8988T (cell line): ENCODE measurements at places on chromosomes 1 and 21.

DNA sequence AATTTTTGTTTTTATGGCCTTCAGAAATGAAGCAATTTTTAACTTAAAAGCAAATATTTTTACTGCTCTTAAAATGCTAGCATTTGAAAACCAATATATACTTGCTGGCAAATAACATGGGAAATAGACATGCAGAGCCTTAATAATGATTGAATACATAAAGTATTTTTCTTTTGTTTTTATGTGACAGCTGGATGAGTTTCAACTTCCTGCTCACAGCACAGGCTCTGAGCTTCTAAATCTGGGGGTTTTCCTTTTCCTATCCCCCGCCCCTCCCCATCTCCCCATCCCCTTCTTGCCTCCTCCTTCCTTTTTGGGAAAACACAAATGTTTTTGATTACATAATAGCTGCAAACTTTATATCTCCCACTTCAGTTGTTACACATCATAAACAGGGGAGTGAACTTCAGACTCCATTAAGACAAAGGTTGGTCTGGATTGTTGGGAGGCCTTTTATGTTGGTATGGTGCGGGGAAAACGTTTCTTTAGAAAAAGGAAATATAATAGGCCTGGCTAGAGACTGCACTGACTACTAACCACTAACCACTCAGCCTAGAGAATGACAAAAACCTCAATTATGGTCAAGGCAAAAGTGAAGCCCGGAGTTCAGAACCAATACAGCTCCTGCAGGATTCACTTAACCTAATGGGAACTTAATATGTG is 116.1 kb upstream of the GORAB start:
- DNase-seq, result no peak

DNA sequence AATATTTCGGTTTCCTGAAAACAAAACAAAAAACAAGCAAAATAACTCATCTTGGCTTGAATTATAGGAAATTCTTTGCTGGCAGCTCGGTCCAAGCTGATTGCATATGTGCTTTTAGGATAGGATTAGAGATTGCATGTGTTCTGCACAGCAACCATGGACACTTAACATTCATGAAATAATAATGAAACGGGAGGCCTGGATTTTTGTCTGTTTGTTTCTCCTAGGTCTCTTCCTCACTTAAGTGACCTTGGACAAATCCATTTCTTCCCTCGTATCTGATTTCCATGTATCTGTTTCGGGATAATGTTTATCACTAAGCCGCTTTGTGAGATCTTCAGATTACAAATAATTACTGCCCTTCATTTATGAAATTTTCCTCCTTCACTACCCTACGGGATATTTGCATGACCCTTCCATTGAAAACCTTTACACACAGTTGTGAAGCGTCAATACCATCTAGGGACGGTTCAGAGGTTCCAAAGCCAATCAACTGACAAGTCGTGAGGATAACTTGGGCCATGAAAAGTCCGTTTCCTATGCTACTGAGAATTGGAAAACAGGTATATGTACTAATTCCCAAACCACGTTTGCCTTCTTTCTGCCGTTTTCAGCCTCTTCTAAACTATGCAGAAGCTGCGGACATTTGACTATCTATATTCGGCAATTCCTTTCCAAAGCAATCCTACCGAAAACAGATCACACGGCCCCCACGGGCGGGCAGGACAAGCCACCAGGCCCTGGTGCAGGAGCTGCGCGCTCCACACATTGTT is 1.3 kb upstream of the H3-3A start:
- no peak for DNase-seq

GRCh38 chr1:58883037-58883887 is 99.4 kb upstream of the JUN start:
- no peak for DNase-seq

- peak; percentile 31 for DNase-seq
Measured at GRCh38 chr1:23103001-23103889, 65.4 kb downstream of the LUZP1 start.

DNA sequence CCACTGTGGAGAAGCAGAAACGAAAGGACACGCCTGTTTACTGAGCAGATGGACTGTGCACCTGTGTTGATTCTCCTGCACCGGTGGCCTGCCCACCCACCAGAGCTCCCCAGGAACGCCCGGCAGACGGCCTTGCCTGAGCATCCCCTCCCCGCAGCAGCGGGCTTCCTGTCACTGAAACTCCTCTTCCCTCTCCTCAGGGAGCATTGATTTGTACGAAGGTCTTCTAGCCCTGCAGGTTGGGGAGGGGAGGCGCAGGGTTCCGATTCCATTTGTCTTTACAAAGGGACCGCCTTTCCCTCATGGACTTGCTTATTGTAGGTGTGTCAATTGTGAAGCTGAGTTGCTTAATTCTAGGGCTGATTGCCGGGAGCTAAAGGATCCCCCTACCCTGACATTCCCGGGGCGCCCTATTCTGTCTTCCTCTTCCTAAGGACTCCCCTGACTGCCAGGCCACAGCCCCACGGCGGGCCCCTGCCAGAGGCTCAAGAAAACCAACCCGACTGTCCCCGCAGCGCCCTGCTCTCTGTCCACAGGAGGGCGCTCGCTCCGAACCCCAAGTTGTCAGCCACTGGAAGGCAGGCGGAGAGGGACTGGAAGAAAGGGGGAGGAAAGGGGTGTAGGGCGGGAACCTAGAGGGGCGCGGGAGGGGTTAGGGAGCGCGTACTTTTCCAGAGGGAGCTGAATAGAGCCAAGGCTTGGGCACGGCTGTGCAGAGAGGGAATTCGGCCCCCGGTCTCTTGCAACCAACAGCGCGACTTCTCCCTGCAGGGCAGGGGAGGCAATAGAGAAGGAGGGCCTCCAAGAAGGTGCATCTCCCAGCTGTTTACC is 2.8 kb downstream of the S100A6 start:
- peak; percentile 87 for DNase-seq

GRCh38 chr1:203539831-203540546 is 46.0 kb downstream of the OPTC start:
- no peak for DNase-seq

- DNase-seq, result no peak
Measured at GRCh38 chr1:196098000-196098399, 510.2 kb downstream of the KCNT2 start.

DNA sequence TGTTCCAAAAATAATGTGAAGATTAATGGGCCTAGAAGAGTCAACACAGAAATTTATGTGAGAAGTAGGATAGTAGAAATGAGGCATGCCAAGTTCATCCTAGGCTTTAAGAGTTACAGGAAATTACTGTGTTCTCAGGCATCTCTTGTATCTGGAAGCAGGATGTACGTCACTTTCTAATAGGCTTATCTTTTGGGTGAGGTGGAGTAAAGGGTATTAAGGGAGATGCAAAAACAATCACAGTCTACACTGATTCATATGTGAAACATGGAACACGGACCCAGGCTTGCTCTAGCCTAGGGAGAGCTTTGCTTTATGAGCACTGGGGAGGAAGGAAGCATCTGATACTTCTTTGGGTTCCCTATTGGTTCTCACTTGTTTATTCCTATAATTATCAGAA is 84.5 kb upstream of the RGS4 start:
- DNase-seq, result no peak
